RKO (cell line): ENCODE measurements at places on chromosomes 2 and 18.
A peak's percentile ranks its signal among the peaks of the same experiment; 100 is the strongest.

GRCh38 chr2:241833101-241833663 lies 24.2 kb downstream of the NEU4 start:
- no peak for DNase-seq

DNA sequence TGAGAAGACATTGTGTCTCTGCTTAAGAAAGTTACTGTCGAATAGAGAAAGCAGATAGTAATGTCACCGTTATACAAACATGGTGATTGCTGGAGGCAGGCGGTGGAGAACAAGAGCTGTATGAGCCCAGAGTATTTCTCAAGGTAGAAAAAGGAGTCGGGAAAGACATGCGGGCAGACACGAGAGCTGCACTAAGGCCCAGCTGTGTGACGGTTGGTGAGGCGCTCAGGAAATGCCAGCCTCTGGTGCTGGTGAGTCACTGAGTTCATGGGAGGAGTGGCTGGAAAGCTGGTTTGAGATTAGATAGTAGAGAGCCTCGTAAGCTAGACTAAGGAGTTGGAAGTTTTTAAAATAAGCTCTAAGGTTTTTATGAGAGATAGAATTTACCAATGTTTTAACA lies 390.9 kb upstream of the TRIB2 start:
- DNase-seq: peak; percentile 28

GRCh38 chr2:237353215-237353614 lies 60.7 kb downstream of the COL6A3 start:
- DNase-seq: no peak

- DNase-seq: no peak
Measured at GRCh38 chr18:3710712-3711301, 260.8 kb downstream of the TGIF1 start.

DNA sequence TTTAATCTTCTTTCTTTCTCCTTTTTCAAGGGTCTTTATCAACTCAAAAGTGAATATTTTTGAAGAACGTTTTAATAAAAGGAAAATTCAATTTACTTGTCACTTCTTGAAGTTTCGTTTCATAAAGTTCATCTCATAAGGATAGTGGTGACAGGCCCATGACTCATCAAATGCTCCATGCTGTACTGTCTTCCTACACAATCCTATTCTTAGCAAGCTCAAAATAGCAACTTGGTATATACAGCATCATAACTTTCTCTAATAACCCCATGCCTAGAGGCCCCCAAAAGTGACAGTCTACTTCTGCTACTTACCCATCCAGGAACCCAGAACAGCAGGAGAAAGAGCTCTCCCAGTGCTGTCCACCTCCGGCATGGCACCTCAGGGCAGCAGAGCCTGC lies 7.7 kb downstream of the FBXO15 start:
- DNase-seq: peak; percentile 69
